Fibroblast of lung (primary cell): ENCODE measurements at places on chromosomes 16 and 17.

DNA sequence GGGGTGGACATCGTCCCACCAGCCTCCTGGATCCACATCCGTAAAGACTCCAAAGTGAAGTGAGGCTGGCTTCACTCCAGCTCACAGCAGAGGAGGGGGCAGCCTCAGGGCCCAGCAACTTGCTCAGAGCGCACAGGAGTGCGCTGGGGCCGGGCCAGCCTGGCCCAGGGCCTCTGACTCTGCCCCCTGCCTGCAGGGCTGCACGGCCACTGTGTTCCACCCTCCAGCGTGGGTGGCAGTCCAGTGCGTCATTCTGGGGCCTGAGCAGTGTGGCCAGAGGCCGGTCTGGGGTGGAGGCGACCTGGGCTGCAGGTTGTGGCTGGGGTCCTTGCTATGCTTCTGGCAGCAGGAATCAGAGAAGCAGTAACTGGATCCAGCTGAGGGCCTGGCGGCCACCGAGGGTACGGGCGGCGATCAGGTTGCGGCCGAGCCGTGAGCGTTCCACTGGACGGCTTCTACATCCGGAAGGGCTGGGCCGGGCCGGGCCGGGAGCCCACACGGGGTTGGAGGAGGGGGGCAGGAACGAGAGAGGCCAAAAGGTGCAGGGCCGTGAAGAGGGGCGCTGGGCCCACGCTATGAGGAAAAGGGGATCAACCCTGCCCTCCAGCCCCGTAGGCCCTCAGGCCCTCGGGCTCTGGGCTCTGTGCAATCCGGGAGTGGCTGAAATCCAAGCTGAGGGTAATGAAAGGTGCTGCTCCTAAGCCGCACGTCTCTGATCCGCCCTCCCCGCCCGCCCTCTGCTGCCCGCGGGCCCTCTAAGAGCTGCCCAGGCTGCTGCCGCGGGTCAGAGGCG lies at the start of gene FSCN2:
TSS of gene FSCN2 (plus strand) at position 787 of the 793 bp plus-strand sequence. CDS start 155 bp downstream, outside the sequence.
- DNase-seq, result no peak

DNA sequence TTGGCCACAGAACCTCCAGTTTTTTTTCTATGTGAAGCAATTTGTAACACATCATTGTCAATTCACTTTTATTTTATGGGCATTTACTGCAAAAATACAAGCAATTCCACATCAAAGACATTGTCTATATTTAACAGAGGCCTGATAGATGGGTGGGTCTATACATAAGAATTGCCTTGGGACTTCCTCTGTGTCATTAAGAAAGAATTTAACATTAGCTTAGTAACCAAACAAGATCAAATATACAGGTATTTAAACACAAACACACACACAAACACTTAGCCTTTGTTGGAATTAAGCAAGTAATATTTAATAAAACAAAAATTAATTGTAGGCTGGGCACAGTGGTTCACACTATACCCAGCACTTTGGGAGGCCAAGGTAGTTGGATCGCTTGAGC lies 4.3 kb upstream of the PITPNC1 start:
- DNase-seq, result no peak

- peak; percentile 40 for DNase-seq
Observed at GRCh38 chr16:72827866-72828265, 220.1 kb downstream of the ZFHX3 start.

GRCh38 chr16:16151315-16151714 lies 72.0 kb downstream of the ABCC6 start:
- DNase-seq, result peak; percentile 27

DNA sequence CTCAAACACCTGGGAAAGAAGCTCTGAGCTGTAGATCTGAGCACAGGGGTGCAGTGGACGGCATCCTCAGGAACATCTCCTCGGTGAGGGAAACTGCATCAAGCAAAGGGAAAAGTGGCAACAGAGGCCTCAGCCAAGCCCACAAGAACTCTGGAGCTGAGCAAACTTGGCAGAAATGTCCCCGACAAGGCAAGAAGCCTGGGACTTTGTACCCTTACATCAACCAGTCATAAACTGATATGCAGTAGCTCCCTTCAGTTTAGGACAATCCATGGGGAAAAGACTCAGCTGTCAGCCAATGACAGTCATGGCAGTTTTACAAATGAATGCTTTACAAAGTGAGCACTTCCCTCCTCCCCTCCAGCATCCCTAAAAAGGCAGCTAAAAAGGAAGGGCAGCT lies 210.0 kb upstream of the DYNLRB2 start:
- no peak for DNase-seq

DNA sequence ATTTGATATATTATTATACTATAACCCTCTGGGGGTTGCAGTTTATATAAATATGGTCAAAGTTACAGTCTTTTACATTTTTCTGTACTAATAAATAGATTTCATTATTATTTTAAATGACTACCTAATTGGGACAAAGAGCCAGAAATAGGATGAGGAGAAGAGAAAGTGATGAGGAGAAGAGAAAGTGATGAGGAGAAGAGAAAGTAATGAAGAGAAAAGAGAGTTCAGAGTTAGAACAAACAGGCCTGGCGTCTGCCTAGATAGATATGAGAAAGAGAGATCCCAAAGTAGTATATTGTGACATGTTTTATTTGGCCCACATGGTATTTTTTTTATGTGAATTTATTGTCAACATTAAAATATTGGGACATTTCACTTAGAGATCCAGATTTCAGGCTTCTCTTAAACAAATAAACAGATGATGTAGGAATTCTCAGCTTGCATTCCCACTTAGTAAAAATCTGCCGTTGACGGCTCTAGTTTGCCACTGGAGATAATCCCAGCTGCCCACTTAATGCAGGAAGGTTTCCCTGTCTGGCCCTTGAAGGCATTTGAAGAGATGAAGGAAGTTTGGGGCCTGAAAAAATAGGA lies 210.7 kb downstream of the STX8 start:
- DNase-seq, result peak; percentile 63

GRCh38 chr17:75036643-75037268 lies 10.0 kb downstream of the ATP5PD start:
- DNase-seq, result peak; percentile 71

- no peak for DNase-seq
Observed at GRCh38 chr17:34172390-34172918, 82.6 kb upstream of the CCL2 start.

GRCh38 chr17:30570596-30571265 lies 93.5 kb downstream of the GOSR1 start:
- no peak for DNase-seq

DNA sequence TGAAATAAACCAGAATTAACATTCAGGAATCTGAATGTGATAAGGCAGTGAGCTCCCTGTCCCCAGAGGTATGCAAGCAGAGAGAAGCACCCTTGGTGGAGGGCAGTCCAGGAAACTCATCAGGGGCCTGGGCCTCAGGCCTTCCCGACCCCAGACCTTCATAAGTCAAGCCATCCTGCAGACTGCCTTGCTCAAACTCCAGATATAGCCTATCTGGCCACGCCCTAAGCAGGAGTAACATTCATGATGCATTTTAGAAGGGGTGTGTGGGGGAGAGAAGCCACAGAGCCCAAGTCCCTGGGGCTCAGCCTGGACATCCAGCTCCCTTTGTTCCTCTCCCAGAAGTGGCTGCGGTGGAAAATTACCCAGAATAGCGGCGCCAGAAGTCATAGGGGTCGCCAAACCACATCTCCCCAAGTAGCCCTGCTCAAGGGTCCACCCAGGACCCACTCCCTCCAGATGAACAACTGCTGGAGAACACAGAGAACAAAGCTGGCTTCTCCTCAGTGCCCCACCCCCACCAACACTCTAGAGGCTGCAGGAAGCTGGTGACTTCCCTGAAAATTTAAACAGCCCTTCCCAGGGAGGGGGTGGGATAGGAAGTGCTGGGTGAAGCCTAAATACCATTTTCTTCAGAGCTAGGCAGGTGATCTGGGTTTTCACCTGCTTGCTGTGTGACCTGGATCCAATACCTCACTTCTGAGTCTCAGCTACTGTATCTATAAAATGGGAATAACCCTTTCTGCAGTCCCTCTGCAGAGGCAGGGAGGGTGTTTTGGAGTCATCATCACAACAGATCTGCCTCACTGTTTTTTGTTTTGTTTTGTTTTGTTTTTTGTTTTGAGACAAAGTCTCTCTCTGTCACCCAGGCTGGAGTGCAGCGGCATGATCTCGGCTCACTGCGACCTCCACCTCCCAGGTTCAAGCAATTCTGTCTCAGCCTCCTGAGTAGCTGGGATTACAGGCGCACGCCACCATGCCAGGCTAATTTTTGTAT lies 1.5 kb upstream of the SREBF1 start:
- DNase-seq, result peak; percentile 49

- no peak for DNase-seq
Observed at GRCh38 chr16:65944361-65944760, 422.1 kb upstream of the CDH5 start.

DNA sequence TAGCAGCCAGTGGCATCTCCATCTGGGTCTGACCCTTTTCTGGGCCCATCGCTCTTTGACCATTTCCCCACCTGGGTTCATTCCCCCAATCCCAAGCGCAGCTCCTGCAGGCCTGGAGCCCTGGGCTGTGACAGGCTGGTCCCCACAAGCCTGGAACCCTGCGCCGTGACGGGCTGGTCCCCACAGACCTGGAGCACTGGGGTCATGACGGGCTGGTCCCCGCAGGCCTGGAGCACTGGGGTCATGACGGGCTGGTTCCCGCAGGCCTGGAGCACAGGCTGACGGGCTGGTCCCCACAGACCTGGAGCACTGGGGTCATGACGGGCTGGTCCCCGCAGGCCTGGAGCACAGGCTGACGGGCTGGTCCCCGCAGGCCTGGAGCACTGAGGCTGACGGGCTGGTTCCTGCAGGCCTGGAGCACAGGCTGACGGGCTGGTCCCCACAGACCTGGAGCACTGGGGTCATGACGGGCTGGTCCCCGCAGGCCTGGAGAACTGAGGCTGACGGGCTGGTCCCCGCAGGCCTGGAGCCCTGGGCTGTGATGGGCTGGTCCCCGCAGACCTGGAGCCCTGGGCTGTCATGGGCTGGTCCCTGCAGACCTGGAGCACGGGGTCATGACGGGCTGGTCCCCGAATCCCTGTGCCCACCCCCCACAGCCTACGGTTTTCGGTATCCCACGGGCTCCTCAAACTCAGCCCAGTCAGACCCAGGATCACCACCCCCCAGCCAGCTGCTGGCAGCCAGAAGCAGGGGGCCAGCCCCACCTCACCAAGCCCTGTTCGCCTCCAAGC lies 16.6 kb downstream of the TMC6 start:
- no peak for DNase-seq

DNA sequence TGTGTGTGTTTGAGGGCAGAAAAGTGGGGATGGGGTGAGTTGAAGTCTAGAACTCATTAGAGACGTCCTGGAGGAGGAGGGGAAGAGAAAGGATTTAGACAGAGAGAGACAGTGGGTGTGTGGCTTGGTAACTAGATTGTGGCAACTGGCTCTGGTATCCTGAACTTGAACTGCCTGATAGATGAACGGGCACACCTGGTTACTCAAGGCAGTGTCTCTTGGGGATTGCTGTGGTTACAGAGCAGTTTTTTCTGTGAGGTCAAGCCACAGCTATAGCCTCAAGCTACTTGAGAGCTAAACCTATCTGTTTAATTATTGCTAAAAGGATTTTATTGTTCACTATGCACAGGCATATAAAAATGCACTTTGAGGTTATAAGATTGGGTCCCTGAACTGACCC lies 29.8 kb upstream of the MYH2 start:
- no peak for DNase-seq

GRCh38 chr16:13438064-13438463 lies 481.9 kb upstream of the ERCC4 start:
- DNase-seq, result no peak

GRCh38 chr16:72877374-72878028 lies 170.4 kb downstream of the ZFHX3 start:
- peak; percentile 90 for DNase-seq
